Esophagus squamous epithelium (tissue), 5 donors: ENCODE measurements at places on chromosomes 1 and 21.
A peak's percentile ranks its signal among the peaks of the same experiment; 100 is the strongest.

- H3K4me1 ChIP-seq = peaks cover 52% of the 10 kb centered on the region
- no peak for DNase-seq
- no peak overlapping the region for H3K4me3 ChIP-seq
- H3K27me3 ChIP-seq = no peaks in the 10 kb centered on the region
- no peaks in the 10 kb centered on the region for H3K36me3 ChIP-seq
Measured at GRCh38 chr21:34845521-34846451, 177.0 kb downstream of the CLIC6 start.

DNA sequence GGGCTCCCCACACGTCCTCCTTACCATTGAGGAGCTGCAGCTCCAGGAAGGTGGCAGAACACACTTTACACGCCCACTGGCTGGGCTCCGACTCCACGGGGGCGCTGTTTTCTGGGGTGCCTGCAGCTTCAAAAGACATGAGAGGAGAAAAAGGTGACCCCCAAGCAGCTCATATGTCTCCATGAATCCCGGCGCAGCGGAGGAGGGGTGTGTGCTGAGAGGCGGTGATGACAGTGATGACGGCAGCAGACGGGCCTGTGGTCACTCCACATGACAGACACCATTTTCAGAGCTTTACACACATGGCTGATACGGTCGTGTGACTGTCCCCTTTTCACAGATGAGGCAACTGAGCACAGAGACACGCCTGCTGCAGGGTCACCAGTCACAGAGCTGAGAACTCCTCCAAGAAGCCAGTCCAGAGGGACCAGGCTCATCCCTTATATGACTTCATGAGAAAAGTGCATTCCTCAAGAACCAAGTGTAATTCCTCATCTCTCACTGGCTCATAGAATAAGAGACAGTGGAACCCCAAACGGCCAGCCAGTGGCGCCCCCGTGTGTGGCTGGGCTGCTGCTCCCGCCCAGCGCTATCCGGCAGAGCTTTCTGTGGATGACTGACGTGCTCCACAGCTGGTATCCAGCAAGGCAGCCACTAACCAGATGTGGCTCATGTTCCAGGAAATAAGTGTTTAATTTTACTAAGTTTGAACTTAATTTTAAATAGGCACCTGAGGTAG is 31.9 kb downstream of the PRDM15 start:
- no peak overlapping the region for H3K4me3 ChIP-seq
- H3K27ac ChIP-seq = no peak overlapping the region
- no peak for DNase-seq

GRCh38 chr1:38587766-38588165 is 271.8 kb downstream of the RRAGC start:
- no peaks in the 10 kb centered on the region for H3K27me3 ChIP-seq
- no peak overlapping the region for H3K4me3 ChIP-seq
- peaks cover 28% of the 10 kb centered on the region for H3K4me1 ChIP-seq
- DNase-seq = no peak
- no peak overlapping the region for H3K27ac ChIP-seq

DNA sequence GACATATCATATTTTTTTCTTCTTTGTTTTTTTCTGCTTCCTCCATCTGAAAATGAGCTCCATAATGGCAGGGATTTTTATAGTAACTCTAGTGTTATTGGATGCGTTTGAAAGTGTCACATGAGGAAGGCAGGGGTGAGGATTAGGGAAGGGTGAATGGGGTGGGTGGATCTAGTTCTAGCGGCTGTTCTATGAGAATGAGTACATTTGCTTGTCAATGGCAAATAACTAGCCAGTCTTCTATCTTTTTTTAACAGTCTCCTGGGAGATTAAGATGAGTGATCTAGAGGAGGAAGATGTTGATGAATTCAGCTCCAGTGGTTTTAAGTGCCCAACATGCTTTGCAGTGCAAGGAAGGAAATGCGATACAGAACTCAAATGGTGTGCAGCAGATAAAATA is 5.8 kb downstream of the OR14I1 start:
- no peak overlapping the region for H3K27ac ChIP-seq
- H3K36me3 ChIP-seq = no peaks in the 10 kb centered on the region
- DNase-seq = no peak
- no peaks in the 10 kb centered on the region for H3K27me3 ChIP-seq

GRCh38 chr1:30741239-30741894 is 16.2 kb downstream of the LAPTM5 start:
- H3K4me1 ChIP-seq = peaks cover 8% of the 10 kb centered on the region
- H3K36me3 ChIP-seq = no peaks in the 10 kb centered on the region
- no peak overlapping the region for H3K27ac ChIP-seq
- DNase-seq = no peak

DNA sequence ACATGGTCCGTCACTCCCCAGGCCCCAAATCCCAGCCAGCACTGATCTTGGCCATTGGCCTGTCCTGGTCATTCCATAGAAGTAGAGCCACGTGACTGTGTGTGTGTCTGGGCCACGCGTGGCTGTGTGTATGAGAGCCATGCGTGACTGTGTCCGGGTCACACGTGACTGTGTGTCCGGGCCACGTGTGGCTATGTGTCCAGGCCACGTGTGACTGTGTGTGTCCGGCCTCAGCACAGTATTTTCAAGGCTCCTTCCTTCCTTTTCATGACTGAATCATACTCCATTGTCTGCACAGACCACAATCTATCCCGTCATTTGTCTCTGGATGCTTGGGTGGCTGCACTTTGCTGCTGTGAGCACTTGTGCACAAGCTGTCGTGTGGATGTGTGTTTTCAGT is 67.4 kb downstream of the SKI start:
- no peaks in the 10 kb centered on the region for H3K27me3 ChIP-seq
- no peaks in the 10 kb centered on the region for H3K36me3 ChIP-seq
- H3K4me1 ChIP-seq = peaks cover 67% of the 10 kb centered on the region

DNA sequence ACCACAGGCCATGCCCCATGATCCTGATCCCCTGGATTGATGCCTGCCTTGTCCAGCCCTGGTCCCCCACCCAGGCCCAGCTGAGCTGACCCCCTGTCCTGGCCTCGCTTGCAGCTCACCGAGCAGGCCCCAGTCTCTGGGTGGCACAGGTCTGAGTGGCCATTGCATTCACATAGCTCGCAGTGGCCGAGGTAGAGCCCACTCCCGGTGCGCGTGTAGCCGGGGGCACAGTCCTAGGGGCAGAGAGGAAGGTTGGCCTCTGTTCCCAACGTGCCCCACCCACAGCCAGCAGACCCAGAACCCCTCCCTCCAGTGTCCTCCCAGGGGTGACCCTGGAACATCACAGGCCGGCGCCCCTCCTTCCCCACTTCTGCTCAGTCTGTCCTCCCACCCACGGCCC is 51.9 kb downstream of the LDLRAD2 start:
- H3K4me3 ChIP-seq = no peak overlapping the region
- peaks cover 4% of the 10 kb centered on the region for H3K4me1 ChIP-seq
- DNase-seq = no peak
- H3K27me3 ChIP-seq = no peaks in the 10 kb centered on the region
- no peak overlapping the region for H3K27ac ChIP-seq
- peaks cover 36% of the 10 kb centered on the region for H3K36me3 ChIP-seq

DNA sequence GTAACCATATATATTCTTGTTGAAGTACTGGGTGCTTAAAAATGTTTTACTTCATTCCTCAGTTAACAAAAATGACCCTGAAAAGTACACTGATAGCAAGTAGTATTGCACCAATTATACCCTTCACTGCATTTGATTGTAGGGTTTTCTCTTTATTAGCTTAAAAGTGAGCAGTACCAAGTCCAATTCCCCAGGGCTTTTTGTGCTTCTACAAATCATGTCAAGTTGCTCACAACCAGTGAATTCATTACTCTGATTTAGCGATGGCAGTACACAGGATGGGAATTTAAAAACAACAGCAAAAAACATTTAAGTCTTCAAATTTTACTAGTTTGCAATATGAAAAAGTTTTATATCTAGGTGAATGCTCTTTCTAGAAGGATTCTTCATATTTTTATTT is 436.4 kb downstream of the PTBP2 start:
- no peaks in the 10 kb centered on the region for H3K4me1 ChIP-seq
- DNase-seq = no peak
- no peaks in the 10 kb centered on the region for H3K27me3 ChIP-seq
- H3K27ac ChIP-seq = no peak overlapping the region
- H3K4me3 ChIP-seq = no peak overlapping the region

- no peak for DNase-seq
- H3K27me3 ChIP-seq = no peaks in the 10 kb centered on the region
- H3K4me1 ChIP-seq = peaks cover 5% of the 10 kb centered on the region
- peaks cover 46% of the 10 kb centered on the region for H3K36me3 ChIP-seq
Measured at GRCh38 chr1:44217809-44218410, 4.6 kb downstream of the DMAP1 start.

- no peak for DNase-seq
- no peaks in the 10 kb centered on the region for H3K4me1 ChIP-seq
- no peak overlapping the region for H3K27ac ChIP-seq
Measured at GRCh38 chr21:46385846-46386733, 62.1 kb downstream of the PCNT start.

GRCh38 chr21:38688068-38688467 is 117.7 kb upstream of the ETS2 start:
- H3K27ac ChIP-seq = no peak overlapping the region
- H3K36me3 ChIP-seq = no peaks in the 10 kb centered on the region
- H3K27me3 ChIP-seq = no peaks in the 10 kb centered on the region
- no peak overlapping the region for H3K4me3 ChIP-seq

DNA sequence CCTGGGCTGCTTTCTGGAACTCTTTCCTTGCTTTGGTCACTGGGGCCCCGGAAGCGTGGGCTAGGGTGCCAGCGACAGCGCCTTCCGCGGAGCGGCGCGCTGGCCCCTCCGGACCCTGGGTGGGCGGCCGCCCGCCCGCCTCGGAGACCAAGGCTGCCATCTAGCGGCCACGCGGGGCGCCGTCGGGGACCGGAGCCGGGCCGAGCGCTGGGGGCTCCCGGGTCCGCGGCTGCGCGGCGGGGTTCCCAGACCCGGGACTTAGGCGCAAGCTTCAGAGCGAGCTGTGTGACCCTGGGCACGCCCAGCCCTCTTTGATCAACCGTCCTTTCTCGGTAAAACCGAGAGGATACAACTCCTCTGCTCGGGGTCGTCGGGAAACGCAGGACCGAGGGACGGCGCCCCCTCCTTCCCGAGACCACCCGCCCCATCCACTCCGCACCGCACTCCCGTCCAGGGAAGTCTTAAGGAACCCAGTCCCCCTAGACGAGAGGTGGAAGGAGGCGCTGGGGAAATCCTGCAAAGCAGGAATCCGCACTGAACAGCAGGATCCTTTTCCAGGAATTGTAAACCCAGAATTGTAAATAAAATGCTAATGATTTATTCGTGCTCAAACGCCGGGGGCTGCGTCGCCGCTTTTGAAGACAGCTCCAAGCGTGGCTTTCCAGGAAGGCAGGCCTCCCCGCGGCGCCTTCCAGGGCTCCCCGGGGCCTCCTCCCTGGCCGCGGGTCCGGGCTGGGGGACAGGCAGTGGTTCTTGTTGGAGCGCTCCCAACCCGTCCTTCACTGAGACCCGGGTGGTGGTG is 41.2 kb downstream of the RRAGC start:
- no peaks in the 10 kb centered on the region for H3K36me3 ChIP-seq
- peak overlapping the region; percentile 46 for H3K4me3 ChIP-seq
- no peak overlapping the region for H3K27ac ChIP-seq
- peaks cover 10% of the 10 kb centered on the region for H3K27me3 ChIP-seq

DNA sequence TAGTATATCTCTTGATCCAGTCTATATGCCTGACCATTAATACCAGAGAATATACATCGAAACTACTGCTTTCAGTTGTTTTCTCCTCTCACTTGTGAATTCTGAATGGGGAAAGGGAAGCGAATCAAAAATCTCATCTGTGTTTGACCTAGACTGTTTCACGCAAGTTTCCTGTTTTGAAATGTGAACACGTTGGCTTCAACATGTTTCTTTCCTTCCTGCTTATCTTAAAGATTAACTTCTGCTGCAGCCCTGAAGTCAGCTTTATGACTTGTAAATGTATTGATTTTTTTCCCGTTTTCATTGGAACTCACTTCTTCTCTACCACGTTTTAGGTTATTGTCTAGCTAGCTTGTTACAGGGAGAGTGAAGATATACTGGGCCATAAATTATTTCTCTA is 49.9 kb downstream of the SNX27 start:
- H3K36me3 ChIP-seq = no peaks in the 10 kb centered on the region
- H3K4me1 ChIP-seq = no peaks in the 10 kb centered on the region
- DNase-seq = no peak
- H3K4me3 ChIP-seq = no peak overlapping the region
- no peaks in the 10 kb centered on the region for H3K27me3 ChIP-seq

DNA sequence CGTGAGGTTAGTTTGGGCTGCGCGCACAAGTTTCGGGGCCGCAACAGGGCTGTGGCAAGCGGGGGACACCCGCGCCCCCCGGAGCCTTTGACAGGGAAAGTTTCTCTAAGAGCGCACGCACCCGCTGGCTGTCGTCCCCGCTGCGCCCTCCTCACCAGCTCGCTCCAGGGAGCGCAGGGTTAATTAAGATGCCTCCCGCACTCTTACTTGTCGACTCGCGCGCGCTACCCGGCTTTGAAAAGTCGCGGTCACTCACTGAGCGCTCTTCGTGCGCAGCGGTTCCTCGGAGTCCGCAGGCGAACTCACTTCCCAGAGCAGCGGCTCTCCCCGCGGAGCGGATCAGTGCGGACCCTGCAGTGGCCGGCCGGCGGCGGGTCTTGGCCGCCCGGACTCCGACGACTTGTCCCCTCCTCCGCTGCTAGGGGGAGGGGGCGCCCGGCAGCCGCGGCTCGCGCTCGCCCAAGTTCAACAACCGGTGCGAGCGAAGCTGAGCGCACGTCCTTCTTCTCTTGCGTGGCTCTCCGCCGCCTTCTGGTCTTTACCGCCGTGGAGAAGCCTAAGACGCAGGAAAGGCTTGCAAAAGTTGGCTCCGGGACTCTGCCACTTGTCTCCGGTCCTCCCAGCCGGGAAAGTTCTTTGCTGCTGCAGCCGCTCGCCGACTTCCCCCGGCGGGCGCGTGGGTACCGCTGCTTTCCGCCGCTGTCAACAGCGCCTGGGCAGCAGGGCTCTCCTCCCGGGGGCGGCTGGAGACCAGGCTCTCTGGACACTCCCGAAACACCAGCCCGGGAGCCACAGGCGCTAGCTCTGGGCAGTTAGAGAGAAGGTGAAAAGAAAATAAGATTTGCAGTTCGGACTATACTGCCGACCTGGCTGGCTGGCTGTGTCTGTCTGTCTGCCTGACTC is 506 bp downstream of the JUN start:
- peak; percentile 71 for DNase-seq
- peaks cover 4% of the 10 kb centered on the region for H3K4me1 ChIP-seq
- H3K27me3 ChIP-seq = no peaks in the 10 kb centered on the region
- H3K36me3 ChIP-seq = no peaks in the 10 kb centered on the region

DNA sequence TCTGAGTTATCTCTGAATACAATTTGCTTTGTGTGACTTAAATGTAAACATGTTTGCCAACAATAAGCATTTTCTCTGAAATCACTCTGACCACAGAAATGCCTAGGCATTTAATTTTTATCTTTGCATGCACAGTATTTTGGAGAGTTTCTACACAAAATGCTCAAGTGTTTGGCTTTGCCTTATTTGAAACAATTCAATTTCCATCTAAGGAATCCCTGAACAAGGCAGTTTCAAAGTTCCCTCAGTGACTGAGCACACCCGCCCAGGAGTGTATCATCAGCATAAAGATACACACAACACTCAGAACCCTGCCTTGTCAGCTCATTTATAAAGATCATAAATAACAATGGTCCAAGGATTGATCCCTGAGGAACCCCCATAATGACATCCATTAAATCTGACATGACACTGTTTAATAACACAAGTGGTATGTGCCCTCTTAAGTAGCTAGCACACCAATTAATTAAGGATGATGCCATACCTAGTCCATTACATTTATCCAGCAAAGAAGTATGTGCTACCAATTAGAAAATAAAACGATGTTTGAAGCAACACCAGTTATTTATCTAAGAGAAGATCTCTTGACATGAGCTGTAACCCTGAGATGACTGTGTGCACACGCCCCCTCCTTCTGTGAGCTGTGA is 585.8 kb downstream of the ADGRL2 start:
- H3K36me3 ChIP-seq = no peaks in the 10 kb centered on the region
- no peaks in the 10 kb centered on the region for H3K4me1 ChIP-seq
- no peaks in the 10 kb centered on the region for H3K27me3 ChIP-seq
- no peak overlapping the region for H3K4me3 ChIP-seq
- no peak overlapping the region for H3K27ac ChIP-seq
